ENCODE measurements at places on chromosomes 4 and X. TPM values are rescaled to one million over a fixed set of nuclear protein-coding genes. Genes with fewer than 3 reads are reported as not detected.

- DNase-seq, result peak; percentile 100
These were observed 87.0 kb downstream of the RNF150 start for GRCh38 chr4:141046255-141046654.

DNA sequence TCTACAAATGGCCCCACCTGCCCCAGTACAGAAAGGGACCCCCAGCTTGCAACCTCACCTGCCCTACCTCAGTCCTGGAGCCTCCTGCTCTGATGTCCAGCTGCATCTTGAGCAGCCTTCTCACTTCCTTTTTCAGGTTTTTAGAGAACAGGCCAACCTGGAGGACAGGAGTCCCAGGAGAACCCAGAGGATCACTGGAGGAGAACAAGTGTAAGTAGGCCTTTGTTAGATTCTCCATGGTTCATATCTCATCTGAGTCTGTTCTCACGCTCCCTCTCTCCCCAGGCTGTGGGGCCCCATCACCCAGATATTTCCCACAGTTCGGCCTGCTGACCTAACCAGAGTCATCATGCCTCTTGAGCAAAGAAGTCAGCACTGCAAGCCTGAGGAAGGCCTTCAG, 3.6 kb downstream of the MAGEA11 start:
- no peak for DNase-seq

- DNase-seq, result peak; percentile 34
These were observed 3.6 kb upstream of the AMOT start for GRCh38 chrX:112844250-112844649.

Gene UGT2B11
- total RNA-seq, result not detected

GRCh38 chrX:111257733-111258132, 12.6 kb downstream of the CAPN6 start:
- no peak for DNase-seq

DNA sequence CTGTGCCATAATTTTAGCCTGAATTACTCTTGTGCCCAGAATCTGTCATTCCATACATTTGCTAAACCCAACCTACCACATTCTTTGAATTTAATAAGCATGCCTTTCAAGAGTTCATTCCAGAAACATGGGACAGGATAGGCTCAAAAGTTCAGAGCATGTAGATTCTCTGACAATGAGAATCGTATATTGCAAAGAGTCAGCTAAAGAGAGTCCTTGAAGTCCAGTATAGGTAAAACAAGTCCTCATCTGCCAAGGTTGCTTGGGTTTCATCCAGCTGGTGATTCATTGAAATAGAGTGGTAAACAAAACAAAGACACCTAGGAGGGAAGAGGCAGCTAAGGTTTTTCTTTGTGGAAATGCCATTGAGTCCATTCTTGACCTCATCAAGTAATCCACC, 249.3 kb upstream of the DIPK2B start:
- DNase-seq, result peak; percentile 36

GRCh38 chr4:168019921-168020320, 72.4 kb upstream of the ANXA10 start:
- no peak for DNase-seq

DNA sequence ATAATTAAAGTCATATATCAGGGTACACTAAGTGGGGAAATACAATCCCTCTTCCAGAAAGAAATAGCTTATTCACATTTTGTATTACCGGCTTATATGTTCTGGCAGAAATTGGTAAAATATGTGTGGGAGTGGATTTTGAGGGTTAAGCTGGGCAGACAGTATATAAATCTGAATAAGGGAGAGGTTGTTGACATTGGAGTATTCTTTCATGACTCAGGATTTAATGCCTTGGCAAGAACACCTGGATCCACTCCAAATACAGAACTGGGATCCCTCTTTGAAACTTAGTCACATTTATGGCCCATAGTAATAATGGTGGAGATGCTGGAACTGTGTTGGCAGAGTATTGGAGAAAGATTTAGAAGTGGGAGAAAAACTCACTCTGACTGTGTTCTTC, 54.3 kb upstream of the TET2 start:
- DNase-seq, result peak; percentile 88

DNA sequence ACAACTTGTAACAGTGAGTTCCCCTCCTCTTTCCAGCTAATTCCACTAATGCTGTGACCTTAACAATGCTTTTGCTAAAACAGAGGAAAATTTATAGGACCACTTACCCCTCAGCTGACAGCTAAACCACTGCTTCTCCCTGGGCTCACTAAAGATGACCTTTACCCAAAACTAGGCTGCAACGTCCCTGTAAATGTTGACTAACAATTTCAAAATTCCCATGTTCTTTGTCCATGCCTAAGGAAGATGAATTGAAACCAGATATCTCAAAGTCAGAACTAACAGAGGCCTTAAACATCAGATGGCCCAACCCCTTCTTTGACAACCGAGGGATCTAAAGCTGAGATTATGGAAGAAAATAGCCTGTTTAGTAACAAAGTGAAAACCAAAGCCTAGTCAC, 32.5 kb downstream of the AFAP1 start:
- DNase-seq, result no peak

Gene NPNT
- total RNA-seq, result 3.1 TPM

DNA sequence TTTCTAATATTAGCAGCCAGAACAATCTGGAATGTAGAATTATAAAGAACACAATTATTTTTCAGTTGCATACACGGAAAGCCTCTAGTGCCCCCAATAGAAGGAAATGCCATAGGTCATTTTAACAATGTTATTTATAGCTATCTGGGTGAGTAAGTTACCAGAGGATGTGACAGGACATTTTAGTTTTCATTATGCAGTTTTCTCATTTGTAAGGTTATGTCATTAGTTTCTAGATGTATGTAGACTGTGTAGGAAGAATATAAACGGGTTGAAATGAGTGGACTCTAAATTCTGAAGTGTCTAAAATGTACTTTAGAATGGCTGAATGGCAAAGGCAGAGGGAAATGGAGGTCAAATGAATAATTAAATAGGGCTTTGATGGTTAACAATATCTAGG, 213.3 kb downstream of the DTHD1 start:
- DNase-seq, result no peak

Gene DRD5
- total RNA-seq, result not detected

GRCh38 chr4:72568959-72569718, at the start of gene ADAMTS3:
Gene ADAMTS3, minus strand, starts transcription at chr4:72569221. Its CDS starts 459 bp downstream, at chr4:72568762.
- DNase-seq, result peak; percentile 65

DNA sequence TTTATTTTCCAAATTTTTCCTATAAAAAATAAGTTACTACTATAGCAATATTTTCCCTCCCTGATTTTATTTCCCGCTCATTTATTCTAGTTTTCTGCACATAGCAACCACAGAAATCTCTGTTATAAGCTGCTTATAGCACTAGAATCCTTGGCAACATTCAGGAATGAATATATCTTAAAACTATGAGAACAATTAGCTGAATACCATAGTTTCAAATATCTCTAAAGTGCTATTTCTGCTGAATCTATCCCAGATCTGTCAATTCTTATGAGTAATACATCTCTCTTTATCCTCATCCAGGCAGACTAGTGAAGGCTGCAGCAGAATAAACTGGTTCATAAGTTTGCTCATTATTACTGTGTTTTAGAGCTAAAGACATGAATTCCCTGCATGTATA, 622.9 kb upstream of the DIPK2B start:
- peak; percentile 42 for DNase-seq

Measured in astrocyte (in vitro differentiated cells and primary cell).